ENCODE measurements at places on chromosomes 5 and 9.

DNA sequence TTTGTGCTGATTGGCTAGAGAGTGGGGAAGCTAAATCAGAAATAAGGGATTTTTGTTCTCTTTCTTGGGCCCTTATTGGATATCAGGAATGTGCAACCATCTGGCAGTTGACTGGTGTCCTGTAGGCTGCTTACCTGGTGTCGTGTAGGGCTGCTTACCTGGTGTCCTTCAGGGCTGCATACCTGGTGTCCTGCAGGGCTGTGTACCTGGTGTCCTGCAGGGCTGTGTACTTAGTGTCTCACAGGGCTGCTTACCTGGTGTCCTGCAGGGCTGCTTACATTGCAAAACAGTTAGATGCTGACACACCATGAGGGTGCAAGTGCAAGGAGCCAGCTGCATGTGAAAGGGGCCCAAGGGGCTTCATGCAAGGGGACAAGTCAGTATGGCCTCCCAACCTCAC lies 249.3 kb downstream of the ICE1 start:
- no peak for DNase-seq

DNA sequence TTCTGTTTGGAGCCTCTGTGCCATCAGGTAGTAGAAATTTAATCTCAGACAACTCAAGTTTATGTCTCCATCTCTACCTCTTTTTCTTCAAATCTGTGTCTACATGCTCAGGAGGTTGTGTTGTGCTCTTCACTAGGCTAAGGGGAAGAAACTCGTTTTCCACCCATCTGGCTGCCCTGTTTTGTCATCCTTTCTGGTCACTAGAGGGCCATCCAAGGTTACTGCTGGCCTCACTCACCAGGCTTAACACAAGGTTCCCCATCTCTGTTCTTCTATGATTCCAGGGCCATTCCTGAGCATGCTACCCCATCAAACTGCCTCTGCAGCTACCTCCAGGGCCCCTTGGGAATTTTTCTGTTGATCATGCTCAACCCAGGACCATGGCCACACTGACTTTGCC lies 213.3 kb upstream of the FBXL7 start:
- no peak for DNase-seq

GRCh38 chr9:85528142-85528541 lies 213.6 kb downstream of the AGTPBP1 start:
- DNase-seq = no peak

DNA sequence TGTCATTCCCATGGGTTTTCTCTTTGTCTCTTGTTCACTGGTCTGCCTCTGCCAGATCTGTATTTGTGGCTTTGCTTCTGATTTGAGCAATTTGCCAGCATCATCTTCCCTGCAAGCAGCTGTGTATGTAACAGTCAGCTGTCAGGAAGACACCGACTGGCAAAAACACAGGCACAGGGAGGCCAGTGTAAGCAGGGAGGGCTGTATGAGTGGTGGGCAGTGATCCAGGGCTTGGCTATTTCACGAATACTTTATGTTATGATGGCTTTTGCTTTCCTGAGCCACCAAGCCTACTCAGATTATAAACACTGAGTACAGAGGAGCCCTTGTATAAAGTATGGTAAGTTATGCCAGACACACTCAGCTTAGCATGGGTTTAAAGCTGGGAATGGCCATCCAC lies 11.6 kb downstream of the BNIP1 start:
- DNase-seq = no peak

- no peak for DNase-seq
These were observed 24.8 kb upstream of the OTP start for GRCh38 chr5:77663090-77663863.

DNA sequence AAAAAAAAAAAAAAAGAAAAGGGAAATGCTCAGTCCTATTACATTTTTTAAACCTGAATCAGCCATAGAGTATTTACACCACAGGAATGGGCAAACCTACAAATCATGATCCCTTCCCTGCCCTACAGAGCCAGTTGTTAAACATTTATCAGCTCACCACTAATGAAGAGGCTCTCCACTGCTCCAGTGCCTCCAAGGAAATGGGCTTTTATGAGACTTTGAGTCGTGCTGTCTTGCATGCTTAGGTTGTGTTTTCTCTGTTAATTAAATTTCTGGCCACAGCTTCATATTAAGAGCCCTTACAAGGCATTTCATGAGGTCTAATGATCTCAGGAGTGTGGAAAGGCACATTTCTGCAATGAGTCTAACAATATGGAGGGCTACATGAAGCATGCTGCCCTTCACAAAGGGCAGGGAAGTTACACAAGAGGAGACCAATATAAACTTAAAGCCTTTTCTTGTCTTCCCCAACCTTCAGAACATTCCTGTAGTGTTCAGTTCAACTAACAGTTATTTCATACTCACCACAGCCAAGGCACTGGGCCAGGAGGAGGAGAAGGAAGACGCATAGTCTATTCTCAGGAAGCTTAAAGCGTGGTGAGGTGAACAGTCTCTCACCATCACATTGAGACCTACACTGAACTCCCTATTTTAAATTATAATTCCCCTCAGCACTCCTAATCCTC lies 140.1 kb upstream of the ABCA1 start:
- DNase-seq = no peak

GRCh38 chr5:108703313-108703712 lies 44.4 kb upstream of the FER start:
- no peak for DNase-seq

- DNase-seq = no peak
These were observed 156.1 kb upstream of the SEMA6A start for GRCh38 chr5:116730706-116731105.

DNA sequence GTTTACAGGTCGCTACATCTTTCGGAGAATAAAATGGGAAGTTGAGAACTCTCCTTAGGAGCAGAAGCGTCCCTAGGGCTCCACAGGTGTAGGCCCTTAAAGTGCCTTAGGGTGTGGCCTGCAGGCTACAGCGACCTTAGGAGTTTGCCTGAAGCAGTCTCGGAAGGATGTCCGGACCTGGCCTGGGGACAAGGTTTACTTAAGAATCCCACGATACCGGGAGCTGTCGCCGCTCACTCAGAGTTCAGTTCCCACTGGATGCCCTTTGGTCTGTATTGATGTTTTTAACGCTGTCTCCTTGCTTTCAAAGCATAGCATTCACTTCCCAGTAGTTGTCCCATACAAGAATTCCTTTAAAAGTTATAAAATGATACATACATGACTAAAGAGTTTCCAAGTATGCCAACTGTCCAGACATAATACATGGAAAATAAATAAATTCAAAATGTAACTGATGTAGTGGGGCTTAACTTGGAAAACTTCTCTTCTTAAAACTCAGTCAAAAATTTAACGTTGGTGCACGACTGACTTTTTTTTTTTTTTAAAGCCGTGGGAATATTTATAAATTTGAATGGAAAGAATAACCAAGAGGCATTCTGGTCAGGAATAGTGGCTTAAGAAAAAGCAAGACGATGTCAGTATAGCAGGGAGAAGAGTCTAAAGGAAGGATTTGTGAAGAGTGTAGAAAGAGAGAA lies 848 bp downstream of the RAD50 start:
- peak; percentile 36 for DNase-seq

GRCh38 chr5:67244345-67244793 lies 47.8 kb upstream of the CD180 start:
- no peak for DNase-seq

DNA sequence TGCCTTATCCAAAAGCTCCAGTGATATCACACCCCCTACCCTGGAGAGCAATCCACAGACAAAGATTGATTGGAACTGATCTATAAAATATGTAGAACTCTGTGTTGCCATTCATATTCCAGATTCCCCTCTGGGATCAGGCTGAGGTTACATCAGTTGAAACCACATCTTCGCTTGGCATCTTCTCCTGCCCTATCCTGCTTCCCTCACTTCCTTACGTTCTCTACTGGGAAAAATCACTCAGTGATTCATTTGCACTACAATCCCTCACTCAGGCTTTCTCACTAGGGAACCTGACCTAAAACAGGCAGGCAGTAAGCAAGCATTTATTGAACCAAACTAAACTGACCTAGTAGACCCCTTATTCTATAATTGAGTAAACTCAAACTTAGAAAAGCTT lies 111.7 kb downstream of the ESM1 start:
- DNase-seq = no peak

All from GM12864 (cell line).